ENCODE measurements at places on chromosomes 13 and 19.

DNA sequence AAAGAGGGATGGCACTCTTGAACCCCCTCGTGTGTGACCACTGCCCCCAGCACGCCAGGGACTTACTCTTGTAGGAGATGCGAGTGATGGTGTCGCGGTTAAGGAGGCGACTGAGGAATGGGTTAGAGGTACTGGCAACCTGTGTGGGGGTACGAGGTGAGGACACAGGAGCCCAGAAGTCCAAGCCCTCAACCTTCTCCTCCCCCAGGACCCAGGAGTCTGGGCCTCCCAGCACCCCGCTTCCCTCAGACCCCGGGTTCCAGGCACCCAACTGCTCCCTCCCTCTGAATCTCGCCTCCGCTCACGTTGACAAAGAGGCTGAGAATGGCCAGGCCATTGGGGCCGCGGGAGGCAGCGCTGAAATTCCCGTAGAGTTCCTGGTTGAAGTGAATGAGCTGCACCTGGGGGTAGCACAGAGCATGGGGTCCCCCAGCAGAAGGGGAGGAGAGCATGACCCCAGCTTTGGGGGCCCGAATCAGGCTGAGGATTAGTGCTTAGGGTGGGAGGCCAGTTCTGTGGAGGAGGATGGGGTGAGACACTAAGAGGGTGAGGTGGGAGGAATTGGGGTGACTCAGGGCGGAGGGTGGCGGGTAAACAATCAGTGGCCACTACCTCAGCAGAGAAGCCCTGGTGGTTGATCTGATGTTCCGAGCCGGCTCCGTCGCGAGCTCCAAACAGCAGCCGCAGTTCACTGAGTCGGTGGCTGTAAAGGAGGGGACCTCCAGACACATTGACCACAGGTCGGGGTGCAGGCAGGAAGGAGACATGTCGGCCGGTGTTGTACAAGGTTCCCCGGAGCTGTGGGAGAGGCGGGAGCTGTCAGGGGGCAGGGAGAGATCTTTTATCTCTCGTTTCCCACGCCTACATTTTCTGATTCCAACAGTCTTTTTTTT lies 2.5 kb upstream of the DBP start:
- no peak for DNase-seq

DNA sequence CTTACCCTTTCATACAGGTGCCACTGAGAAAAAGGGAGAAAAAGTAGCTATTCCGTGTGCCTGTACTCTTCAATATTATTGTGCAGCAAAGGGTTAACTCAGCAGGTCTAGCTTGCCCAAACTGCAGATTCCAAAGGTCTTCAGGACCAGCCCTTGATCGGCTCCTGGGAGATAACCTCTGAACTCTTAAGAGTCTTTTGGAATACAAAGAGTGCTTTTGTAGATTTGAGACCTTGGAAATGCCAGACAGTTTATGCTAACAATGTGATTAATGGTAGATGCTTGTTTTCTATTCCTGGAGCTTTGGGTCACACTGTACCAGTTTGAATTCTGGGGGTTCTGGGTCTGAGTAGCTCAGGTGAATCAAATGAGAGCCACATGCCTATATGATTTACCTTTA lies 844.7 kb upstream of the MIR17HG start:
- no peak for DNase-seq

DNA sequence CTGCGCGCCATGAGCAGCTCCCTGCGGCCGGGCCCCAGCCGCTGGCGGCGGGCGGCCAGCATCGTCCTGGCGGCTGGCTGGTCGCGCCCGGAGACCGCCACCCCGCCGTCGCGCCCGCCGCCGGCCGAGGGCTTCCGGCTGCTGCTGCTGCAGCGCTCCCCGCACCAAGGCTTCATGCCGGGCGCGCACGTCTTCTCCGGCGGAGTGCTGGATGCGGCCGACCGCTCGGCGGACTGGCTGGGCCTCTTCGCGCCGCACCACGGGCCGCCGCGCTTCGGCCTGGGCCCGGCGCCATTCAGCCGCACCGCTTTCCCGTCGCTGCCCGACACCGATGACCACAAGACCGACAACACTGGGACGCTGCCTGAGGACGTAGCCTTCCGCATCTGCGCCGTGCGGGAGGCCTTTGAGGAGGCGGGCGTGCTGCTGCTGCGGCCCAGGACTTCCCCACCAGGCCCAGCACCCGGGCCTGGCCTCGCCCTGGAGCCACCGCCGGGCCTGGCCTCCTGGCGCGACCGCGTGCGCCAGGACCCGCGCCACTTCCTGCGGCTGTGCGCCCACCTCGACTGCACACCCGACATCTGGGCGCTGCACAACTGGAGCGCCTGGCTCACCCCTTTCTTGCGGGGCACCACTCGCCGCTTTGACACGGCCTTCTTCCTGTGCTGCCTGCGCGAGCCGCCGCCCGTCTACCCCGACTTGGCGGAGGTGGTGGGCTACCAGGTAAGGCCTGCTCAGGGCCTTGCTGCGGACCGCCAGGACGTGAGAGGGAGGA lies 518 bp downstream of the NUDT19 start:
- peak; percentile 77 for DNase-seq

GRCh38 chr19:4576016-4576933 lies 16.8 kb upstream of the SEMA6B start:
- peak; percentile 50 for DNase-seq

DNA sequence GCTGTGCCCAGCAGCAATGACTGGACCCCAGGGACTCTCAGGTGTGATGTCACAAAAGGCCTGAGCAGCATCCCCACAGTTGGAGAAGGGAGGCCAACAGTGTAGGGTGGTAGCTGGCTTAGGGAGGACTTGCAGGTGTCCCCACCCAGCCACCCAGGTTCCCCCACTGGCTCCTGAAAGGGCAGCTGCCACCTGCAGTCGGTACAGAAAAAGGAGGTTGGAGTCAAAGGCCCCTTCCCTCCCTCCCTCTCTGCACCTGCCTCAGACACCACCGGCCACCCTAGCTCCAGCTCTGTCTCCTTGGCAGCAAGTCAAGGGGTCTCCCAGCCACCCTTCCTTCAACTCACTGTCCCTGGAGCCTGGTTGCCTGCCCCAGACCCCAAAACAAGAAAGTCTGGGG lies at the start of gene PCP2:
TSS of gene PCP2 (minus strand) at position 22 of the 400 bp plus-strand sequence. CDS start 262 bp downstream, outside the sequence.
- no peak for DNase-seq

DNA sequence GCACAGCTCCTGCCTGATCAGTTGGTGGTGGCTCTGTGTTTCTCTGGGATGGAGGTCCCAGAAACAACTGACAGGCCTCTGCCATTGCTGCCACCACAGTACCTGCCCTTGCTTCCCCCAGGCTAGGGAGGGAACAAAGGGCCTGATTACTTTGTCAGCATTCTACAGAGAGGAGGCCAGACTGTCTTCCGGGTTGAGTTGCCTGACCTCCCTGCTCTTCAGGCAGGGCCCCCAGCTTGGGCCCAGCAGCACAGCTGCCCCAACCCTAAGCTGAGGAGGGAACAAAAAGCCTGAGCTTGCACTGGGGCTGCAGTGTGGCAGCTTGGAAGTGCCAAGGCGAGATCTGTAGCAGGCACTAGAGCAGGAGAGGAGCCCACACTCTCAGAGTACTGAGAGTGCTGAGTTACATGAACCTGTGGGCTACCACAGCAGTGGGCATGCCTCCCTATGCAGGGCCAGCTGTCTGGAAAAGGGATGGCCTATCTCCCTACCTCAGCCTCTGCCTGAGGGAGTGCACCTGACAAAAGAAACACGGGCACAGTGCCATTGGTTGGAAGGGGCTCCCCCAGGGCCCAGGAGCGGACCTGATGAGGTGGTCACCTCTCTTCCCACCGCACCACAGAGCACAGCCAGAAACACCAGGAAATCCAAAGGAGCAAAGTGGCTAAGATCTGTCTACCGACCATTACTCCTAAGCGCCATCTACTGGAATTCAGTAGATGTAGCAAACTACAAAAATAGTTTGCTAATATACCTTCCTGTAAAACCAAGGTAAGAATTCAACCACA lies 24.4 kb downstream of the SLC25A15 start:
- peak; percentile 33 for DNase-seq

DNA sequence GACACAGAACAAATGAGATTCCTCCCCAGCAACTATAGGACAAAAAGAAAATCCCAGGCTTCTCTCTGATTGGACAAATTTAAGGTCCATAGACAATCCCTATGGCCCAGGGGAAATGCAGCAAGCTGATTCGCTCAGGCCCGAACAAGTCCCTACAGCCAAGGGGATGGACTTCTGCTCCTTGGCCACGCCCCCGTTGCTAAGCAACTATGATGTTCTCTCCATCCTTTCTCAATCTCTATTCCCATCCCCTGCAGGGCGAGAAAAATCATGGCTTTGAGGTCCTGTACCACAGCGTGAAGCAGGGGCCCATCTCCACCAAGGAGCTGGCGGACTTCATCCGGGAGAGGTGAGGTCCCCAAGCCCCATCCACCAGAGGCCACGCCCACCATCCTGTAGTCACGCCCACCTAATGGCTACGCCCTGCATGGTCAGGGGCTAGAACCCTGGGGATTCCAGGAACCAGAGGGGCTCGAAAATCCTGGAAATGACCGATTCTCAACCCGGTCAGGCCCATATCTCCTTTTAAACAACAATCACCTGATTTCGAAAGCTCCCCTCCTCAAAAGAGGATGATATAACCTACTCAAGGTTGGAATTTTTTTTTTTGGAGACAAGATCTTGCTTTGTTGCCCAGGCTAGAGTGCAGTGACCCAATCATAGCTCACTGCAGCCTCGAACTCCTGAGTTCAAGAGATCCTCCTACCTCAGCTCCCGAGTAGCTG lies 11.4 kb downstream of the FCHO1 start:
- peak; percentile 77 for DNase-seq

- peak; percentile 88 for DNase-seq
These were observed 12.3 kb downstream of the FGF9 start for GRCh38 chr13:21683034-21683733.

GRCh38 chr13:30147421-30147820 lies 159.9 kb downstream of the KATNAL1 start:
- no peak for DNase-seq

- peak; percentile 16 for DNase-seq
These were observed 43.1 kb downstream of the CYP4F22 start for GRCh38 chr19:15551293-15552004.

DNA sequence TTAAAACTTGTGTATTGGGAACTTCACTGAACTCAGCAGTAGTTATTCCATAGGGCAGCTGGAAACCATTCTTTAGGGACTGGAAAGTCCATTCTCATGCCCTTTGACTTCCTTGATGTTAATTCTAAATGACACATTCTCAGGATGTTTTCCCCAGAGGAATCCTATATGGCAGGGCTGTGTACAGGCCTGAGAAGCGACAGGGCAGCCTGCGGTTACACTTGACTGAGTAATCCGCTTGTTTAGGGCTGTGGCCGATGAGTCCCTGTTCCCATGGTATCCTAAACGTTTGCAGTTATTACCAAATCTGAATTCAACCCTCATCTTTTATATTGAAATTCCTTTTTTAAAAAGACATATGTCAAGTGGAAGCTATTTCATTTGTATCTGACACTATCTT lies 83.5 kb downstream of the COL4A2 start:
- DNase-seq = peak; percentile 96

GRCh38 chr13:102401265-102401664 lies 583 bp downstream of the FGF14 start:
- DNase-seq = no peak

GRCh38 chr13:43544631-43545030 lies 242.1 kb downstream of the ENOX1 start:
- no peak for DNase-seq

DNA sequence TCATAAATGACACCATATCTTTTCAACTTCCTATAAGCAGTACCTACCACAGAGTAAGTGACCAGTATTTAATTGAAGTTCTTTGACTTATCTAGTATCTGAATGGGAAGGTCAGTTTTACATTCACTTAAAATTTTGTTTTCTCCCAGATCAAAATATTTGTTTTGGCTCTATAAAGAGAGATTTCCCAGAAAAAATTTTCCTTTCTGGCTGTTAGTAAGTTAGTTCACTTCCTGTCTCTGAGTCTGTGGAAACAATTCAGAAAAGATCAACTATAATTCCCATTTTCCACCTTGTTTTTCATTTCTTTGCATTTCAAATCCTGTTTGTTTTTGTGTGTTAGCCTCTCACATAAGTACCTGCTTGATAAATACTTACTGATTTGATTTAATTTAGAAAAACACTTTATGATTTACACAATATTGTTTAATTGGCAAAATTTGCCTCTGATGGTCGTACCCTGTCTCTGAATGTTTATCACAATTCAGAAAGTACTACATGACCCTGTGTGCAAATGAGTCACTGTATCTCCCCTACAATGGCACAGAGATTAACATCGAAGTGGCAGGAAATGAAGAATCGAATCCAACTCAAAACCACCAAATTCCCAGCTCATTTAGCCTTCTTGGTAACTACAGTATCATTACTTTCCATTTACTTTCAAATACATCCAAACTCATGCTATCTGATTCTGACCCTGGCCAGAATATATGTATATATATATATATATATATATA lies 15.4 kb upstream of the MED4 start:
- peak; percentile 67 for DNase-seq

DNA sequence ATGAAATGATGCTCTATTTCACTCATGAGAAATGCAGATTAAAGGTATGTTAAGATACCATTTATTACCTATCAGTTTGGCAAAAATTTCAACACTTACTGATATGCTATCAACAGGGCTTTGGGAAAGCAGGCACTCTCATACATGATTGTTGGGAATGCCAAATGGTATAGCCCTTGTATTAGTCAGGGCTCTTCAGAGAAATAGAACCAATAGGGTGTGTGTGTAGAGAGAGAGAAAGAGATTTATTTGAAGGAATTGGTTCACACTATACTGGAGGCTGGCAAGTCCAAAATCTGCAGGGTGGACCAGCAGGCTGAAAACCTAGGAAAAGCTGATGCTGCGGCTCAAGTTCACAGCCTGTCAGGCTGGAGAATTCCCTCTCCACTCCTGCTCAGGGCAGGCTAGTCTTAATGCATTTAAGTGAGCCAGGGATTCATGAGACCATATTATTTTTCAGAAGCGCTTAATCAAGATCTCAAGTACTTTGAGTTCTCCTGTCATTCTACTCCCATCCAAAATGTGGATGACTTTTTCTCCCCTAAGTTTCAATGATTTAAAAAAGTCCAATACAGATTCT lies 72.4 kb downstream of the NHLRC3 start:
- DNase-seq = no peak

DNA sequence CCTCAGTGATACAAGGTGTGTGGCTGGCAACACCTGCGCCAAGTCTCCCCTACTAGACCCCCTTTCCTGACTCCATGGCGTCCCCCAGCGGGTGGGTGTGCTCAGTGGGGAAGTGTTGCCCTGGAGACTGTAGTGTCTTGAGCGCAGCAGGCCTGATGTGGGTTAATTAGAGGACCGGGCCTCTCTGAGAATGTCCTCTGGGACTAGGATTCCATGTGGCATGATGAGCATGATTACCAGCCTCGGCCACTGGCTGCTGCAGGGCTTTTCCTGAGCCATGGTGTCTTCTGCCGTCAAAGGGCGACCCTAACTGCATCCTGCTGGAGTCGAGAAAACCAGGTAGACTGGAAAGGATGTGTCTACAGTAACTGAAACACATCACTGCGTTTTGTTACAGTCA lies 28.1 kb downstream of the MICOS13 start:
- no peak for DNase-seq

DNA sequence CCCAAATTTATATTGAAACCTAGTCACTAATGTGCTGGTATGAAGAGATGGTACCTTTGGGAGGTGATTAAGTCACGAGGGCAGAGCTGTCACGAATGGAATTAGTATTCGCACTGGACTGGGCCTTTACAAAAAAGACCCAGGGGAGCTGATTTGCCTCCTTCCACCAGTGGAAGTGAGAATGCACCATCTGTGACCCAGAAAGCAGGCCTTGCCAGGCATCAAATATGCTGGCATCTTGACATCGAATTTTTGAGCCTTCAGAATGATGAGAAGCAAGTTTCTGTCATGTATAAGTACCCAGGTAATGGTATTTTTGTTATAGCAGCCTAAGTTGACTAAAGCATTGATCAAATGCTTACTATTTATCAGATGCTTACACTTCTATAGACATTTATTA lies 373.6 kb downstream of the FGF14 start:
- DNase-seq = no peak
